NCI-H1694 treated with DMSO at 0.1 percent for 48 hours (cell line): ENCODE measurements at places on chromosomes 16 and 17.

- DNase-seq, result no peak
Observed at GRCh38 chr17:14359163-14360020, 58.5 kb downstream of the HS3ST3B1 start.

DNA sequence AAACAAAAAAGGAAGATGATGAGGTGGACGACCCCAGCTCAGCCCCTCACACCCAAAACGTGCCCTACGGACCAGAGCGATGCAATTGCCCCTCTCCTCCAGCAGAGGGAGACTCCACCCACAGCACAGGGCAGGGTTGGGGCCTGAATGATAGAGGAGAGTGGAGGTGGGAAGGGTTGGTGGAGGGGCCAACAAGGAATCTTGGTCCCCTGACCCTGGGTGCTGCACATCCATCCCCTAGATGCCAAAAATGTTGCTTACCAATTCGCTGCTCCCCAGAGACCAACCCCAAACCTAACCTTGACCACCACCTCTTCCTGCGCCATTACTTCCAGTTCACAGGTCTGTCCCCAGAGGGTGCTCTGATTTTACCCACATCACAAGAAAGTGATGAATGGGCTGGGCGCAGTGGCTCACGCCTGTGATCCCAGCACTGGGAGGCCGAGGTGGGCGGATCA lies 12.9 kb downstream of the P2RX5 start:
- DNase-seq, result no peak

DNA sequence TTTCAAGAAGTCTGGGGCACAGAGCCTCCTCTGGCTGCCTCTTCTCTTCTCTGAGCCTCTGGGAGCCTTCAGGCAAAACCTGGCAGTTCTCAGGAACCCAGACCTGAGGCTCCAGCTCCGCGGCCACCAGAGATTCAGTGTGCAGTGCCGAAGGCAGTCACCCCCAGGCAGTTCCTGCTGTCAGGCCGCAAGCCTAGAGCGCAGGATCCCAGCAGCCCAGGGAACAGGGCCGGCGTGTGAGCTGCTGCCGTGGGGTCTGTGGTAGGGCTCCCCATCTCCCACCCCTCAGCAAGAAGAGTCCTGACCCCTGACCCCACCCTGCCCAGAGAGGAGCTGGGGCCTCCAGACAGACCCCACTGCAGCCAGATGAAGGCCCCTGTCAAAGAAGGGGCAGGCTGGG lies 78.2 kb downstream of the AMFR start:
- no peak for DNase-seq

GRCh38 chr17:81493198-81494038 lies 19.2 kb downstream of the ACTG1 start:
- DNase-seq, result no peak

- peak; percentile 30 for DNase-seq
Observed at GRCh38 chr17:63699638-63700527, at the start of gene LIMD2. TSS of gene LIMD2 (minus strand) at chr17:63700125. CDS start at chr17:63699298, 827 bp downstream.

- DNase-seq, result no peak
Observed at GRCh38 chr17:8503807-8504206, 68.1 kb downstream of the NDEL1 start.

DNA sequence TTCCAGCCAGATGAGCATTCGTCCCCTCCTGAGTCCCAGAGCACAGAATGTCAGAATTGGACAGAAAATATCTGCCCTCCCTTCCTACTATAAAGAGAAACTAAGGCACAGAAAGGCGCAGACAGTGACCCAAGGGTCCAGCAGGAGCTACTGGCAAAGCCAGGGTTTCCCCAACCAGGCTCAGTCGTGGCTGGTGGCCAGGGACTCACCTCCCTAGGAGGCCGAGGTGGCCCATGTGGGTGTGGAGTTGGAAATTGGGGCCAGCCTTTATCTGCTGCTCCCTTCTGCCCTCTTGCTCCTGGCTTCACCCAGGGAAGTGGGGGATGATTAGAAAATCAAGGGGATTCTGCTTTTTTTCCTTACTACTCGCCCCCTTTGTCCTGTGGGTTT lies 1.1 kb downstream of the DRC7 start:
- DNase-seq, result no peak

- no peak for DNase-seq
Observed at GRCh38 chr17:17466511-17466910, 10.3 kb upstream of the MED9 start.

DNA sequence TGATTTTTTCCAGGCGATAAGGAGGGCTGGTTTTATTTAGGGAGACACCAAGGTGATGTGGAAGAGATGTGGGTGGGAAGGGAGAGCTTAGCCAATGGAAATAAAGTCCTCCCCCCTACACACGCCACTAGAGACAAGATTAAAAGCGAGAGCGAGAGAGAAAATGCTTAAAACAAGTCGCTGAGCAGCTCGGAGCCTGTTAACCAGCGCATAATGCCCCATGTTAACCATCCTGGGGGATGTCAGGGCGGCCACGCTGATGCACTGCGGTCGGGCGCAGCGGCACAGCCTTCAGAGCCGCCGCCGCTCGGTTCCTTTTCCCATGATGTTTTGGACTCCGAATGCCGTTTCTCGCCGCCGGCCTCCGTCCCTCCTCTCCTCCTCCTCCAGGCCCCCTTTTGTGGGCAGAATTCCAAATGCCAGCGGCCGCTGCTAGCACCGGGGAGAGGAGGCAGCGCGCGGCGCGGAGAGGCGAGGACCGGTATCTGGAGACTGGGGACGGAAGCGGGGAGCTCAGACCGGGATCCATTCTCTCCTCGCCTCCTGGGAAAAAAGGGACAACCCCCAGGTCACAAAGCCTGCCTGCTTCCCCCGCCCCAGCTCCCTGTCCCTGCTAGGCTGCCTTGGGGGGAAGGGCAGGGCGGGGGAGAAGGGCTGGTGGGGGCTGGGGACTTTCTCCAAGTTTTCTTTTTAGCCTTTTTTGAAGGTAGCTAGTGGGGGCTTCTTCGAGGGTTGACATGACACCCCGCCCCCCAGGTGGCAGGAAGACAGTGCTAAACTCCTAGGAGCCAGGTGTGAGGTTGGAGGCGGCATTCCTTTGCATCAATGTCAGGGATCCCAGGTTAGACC lies 98.1 kb upstream of the CCL2 start:
- no peak for DNase-seq

DNA sequence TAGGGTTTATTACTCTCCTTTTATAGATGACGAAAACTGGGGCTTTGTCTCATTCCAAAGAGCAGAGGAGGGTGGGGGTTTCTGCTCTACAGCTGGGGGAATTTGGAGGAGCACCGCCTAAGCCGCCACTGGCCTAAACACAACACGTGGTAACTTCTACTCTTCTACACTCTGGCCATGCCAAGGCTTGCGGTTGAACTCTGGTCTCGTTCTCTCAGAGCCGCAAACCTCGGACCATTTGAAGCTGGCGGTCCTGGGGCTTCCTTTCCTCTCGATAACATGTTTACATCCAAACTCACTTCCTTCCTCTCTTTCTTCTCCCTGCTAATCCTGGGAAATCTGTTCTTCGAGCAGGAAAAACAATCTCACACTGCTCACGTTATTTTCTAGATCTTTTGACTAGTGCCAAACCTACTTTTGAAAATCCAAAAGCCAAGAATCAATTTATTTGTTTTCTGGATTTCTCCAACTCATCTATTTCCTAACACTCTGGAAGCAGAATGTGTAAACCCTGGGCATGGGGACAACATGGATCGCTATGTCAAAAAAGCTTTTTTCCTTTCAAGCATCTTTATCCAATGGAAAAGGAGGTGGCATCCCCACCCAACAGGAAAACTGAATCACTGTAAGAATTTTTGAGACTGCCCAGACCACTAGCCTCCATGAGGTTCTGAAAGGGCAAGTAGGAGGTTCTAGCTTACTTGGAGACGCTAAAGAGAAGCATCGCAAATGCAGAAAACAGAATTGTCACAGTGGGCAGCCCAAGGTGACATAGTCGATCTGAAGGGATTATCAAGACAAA lies 13.6 kb upstream of the EEF2K start:
- DNase-seq, result no peak
